ENCODE measurements at places on chromosomes 3 and 15.

DNA sequence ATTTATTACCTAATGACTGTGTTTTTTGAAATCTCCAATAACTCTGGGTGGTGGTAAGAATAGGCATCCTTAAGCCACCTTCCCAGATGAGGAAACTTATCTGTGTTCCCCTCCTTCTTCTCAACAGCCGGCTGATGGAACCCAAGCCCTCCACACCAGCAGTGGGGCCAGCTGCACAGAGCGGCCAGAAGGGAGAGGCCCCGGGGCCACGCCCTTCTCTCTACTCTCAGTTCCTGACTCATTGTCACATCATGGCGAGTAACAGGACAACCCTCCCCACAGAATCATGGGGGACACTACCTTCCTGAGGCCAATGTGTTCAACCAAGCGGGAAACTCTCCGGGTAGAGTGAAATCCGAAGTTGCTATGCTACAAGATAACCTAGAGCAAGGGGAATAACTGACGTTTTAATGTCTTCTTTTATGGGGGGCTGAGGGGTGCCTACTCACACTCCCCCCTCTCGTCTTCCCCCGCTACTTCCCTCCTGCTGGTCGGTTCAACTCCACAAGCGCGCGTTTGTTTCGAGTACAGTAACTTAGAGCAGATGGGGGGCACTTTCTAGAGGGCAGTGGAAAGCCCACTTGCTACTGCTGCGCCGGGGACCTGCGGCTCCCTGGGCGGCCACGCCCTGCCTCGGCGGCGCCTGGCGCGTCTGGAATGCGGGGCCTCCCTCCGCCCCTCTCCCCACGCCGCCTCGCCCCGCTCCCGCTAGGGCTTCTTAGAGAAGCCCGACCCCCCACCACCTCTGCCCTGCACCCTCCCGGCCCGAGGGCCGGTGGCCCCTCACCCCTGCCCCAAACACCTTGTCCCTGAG is 621 bp downstream of the ANXA2 start:
- DNase-seq, result peak; percentile 64
- peak overlapping the region; percentile 96 for H3K4me3 ChIP-seq

DNA sequence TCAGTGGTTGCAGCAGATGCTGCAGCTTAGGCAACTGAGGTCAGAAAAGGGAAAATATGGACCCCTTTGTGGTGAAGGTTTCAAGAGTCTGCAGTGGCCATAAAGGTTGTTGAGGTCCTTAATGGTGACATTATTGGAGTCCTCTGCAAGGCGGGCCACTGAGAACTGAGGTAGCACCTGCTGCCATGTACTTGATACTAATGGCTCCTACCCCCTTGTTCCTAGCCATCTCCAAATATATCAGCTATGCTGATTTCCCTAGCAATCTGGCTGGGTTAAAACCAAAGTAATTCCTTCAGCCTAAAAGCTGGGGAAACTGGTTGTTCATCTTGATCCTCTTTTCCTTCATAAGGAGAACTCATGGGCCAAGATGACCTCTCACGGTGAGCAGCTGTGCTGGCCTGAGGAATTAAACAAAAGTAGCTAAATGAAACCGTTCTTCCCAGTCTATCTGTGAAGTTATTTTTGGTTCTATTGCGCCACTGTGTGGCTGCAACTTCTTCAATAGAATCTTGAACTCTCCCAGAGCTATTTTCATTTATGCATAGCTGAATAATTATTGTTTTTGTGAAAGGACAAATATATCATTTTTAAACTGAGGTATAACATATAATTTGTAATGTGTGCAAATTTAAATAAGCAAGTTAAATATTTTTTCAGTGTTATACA is 76.1 kb upstream of the PLSCR4 start:
- no peaks in the 10 kb centered on the region for H3K4me1 ChIP-seq
- H3K4me3 ChIP-seq, result no peak overlapping the region
- H3K27me3 ChIP-seq, result peaks cover 3% of the 10 kb centered on the region
- H3K36me3 ChIP-seq, result no peaks in the 10 kb centered on the region
- DNase-seq, result no peak

DNA sequence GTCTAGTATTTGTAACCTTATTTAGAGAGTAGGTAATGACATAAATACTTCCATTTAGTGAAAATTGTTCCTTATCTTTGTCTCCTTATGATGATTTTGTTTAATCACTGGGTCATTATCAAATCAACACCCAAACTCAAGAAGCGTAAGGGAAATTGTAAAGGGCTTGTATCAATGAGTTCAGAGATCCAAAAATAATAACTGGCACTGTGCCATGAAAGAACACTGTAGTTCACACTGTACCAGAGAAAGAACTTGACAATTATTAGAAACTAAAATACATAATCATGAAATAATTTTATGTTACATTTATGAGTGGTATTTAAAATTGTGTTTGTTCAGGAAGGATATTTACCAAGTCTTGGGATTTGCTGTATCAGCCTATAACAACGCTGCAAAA is 895.4 kb downstream of the FHIT start:
- no peak overlapping the region for H3K27ac ChIP-seq
- H3K36me3 ChIP-seq, result no peaks in the 10 kb centered on the region
- H3K4me1 ChIP-seq, result no peaks in the 10 kb centered on the region
- no peak for DNase-seq

DNA sequence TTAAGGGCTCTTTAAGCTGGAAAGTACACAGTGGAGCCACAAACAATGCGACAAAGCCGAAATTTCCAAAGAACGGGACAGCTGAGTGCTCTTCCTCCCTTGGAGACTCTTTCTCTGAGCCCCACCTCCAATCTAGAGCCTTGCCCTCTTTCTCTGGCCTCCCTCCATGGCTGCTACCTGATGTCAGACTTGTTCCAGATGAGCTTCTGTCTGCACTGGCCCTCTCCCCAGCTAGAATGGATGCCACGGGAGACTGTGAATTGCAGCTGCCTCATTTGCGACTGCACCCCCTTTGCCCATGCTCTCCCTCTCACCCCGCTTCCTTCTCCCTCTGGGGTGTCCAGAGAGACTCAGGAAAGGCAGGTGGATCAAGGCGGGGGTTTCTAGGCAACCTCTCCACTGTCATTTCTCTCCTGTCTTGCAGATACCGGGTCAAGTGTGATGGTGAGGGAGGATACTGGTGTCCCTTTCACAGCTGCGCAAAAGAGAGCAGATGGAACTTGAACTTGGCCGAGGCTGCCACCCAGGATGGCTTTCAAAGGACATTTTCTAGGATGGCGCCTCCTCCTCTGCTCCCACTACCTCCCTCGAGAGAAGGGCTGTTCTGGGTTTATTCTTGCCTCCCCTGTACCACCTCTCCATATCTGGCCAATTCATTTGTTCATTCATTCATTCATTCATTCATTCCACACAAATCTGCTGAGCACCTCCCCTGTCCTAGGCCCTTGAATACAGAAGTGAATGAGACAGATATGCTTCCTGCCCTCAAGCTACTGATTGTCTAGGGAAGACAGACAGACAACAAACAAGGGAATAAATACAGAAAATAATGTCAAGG is 12.8 kb downstream of the ATP2B2 start:
- no peak overlapping the region for H3K4me3 ChIP-seq
- no peaks in the 10 kb centered on the region for H3K4me1 ChIP-seq
- H3K36me3 ChIP-seq, result no peaks in the 10 kb centered on the region
- H3K27ac ChIP-seq, result no peak overlapping the region
- no peak for DNase-seq

- H3K36me3 ChIP-seq, result no peaks in the 10 kb centered on the region
- no peak overlapping the region for H3K27ac ChIP-seq
- H3K4me1 ChIP-seq, result peaks cover 20% of the 10 kb centered on the region
- H3K4me3 ChIP-seq, result no peak overlapping the region
- DNase-seq, result no peak
These were observed 141.1 kb downstream of the XXYLT1 start for GRCh38 chr3:195129644-195130492.

- peak overlapping the region; percentile 24 for H3K27ac ChIP-seq
- H3K27me3 ChIP-seq, result no peaks in the 10 kb centered on the region
- no peaks in the 10 kb centered on the region for H3K4me1 ChIP-seq
- peaks cover 20% of the 10 kb centered on the region for H3K36me3 ChIP-seq
- no peak overlapping the region for H3K4me3 ChIP-seq
- no peak for DNase-seq
These were observed 12.6 kb downstream of the PDHB start for GRCh38 chr3:58421004-58421403.

DNA sequence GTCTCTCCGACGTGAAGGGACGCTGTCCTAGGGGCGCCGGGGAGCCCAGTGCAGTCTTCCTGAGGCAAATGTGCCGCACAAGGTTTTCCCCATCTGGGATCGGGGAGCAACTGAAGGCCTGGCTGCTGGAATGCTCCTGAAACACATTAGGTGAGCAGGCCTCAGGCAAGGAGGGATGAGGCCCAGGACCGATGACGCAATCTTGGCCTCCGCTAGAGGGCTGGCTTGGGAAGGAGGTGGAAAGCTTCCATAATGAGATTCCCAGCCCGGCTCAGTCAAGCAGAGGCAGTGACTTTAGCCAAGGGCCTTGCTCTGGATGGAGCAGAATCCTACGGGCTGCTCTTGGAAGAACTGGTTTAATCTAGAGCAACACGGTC is 50.8 kb downstream of the CPN2 start:
- peaks cover 40% of the 10 kb centered on the region for H3K27me3 ChIP-seq
- no peak for DNase-seq
- H3K4me1 ChIP-seq, result peaks cover 36% of the 10 kb centered on the region

DNA sequence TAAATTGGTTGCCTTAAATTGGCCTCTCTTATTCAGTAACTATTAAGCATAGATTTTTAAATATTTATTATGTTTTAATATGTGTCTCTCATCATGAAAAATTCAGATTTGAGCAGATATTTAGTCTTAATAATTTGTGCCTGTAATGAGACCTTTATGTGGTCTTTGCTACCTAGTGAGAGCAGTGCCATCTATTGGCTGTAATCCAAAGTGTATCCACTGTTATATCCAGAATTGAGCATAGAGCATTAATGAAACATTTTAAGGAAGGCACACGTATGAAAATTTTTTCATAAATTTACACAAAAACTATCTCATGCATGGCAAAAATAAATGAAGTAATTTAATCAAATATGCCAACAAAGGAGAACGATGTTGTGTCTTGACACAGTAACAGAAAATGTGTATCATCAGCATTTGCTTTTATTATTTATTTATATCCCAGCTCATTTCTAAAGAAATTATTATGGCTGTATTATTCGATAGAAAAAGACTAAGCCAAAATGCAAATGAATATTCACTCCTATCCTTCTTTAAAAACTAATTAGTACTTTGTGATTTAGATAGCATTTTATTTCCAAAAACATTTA is 203.5 kb downstream of the RSRC1 start:
- no peaks in the 10 kb centered on the region for H3K36me3 ChIP-seq
- no peak for DNase-seq
- no peak overlapping the region for H3K4me3 ChIP-seq
- H3K4me1 ChIP-seq, result no peaks in the 10 kb centered on the region
- no peaks in the 10 kb centered on the region for H3K27me3 ChIP-seq

DNA sequence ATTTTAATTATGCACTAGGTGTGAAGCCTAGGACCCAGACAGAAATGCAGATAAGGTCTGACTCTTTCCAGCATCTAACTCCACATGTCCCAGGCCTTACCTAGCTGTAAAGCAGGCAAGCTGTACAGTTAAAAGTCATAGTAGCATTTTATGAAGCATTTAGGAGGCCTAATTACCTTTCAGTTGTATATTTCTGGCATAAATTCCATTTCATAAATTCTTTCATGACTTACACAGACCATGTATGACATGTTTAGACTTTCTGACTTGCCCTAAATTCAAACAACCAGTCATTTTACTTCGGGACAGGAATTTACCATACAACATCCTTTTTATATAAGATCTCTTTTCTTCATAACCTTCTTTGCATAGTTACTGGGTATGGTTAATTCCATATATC is 35.3 kb upstream of the THUMPD3 start:
- no peak for DNase-seq
- H3K36me3 ChIP-seq, result no peaks in the 10 kb centered on the region
- H3K4me3 ChIP-seq, result no peak overlapping the region
- H3K4me1 ChIP-seq, result no peaks in the 10 kb centered on the region

DNA sequence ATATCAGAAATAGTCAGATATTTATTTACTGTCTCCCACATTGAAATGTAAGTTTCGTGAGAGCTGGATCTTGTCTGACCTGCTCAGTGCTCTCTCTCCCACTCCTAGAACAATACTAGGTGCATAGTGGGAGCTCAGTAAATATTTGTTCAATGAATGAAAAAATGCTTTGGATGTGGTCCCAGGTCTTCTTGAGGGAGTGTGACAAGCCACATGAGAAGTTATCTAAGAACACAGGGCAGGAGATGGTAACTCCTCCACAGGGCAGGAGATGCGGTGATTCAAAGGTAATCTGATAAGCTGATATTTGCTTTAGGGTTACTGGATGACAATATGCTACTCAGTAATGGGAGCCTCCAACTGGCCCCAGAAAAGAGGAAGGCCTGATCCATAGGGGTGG is 25.8 kb upstream of the PLA2G4E start:
- H3K27me3 ChIP-seq, result peaks cover 42% of the 10 kb centered on the region
- DNase-seq, result no peak
- peaks cover 15% of the 10 kb centered on the region for H3K4me1 ChIP-seq
- H3K27ac ChIP-seq, result no peak overlapping the region
- H3K36me3 ChIP-seq, result no peaks in the 10 kb centered on the region

DNA sequence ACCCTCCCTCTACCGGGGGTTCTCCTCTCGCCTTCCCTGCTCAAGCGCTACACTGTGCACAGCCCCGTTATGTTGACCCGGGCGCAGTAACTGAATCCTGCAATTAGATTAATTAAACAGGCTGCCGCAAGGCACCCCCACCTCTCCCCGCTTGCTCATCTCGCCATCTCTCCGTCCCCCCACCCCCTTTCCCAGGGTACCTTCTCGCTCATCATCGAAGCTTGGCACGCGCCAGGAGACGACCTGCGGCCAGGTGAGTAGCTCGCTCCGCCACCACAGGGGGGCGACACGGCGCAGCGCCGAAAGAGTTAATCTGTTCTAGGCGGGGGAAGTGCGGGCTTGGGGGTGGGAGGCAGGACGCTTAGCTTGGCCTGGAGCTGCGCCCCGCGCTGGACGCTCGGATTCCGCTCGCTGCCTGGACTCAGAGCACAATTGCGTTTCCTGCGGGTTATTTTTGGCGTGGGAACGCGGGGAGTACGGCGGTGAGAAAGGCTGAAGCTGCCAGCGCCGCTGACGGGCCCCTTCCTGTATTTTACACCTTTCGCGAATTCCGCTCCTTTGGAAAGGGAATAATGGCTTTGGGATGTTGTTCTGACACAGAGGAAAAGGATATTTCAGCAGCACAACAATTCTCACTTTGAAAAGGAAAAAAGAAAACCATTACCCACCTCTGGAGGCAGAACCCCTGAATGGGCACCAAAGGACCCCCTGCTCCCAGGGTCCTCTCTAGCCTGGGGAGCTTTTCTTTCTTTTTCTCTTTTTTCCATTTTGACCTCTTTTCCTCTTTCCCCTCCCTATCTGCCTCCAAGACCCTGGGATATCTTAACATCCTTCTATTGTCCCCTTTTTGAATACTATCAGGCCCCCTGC is 1.5 kb downstream of the DLL4 start:
- peaks cover 47% of the 10 kb centered on the region for H3K4me1 ChIP-seq
- DNase-seq, result peak; percentile 62
- no peaks in the 10 kb centered on the region for H3K36me3 ChIP-seq
- H3K27me3 ChIP-seq, result peaks cover 95% of the 10 kb centered on the region
- H3K27ac ChIP-seq, result no peak overlapping the region

GRCh38 chr3:143830063-143830462 is 18.2 kb downstream of the SLC9A9 start:
- peaks cover 39% of the 10 kb centered on the region for H3K4me1 ChIP-seq
- no peak overlapping the region for H3K4me3 ChIP-seq
- no peak for DNase-seq

GRCh38 chr15:93028111-93028631 is 60.8 kb downstream of the RGMA start:
- no peak overlapping the region for H3K4me3 ChIP-seq
- H3K27me3 ChIP-seq, result peaks cover 3% of the 10 kb centered on the region
- peaks cover 39% of the 10 kb centered on the region for H3K4me1 ChIP-seq
- DNase-seq, result no peak
